Sigmoid colon (tissue), 7 donors: ENCODE measurements at places on chromosomes 11 and 22. TPM values are rescaled to one million over a fixed set of nuclear protein-coding genes. Genes with fewer than 3 reads are reported as not detected.
A peak's percentile ranks its signal among the peaks of the same experiment; 100 is the strongest.

DNA sequence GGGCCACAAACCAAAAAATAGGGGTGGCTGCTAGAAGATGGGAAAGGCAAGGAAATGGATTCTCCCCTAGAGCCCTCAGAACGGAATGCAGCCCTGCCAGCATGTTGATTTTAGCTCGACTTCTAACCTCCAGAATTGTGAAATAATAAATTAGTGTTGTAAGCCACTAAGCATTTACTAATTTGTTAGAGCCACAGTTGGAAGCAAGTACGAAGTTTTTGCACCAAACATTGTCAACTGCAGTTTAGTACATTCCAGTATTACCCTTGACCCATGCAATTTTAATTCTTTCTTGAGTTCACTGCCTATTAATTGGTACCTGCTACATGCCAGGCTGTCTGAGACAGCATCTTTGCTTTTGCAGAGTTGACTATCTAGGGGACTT is 32.2 kb downstream of the PARVA start:
- H3K36me3 ChIP-seq, result no peaks in the 10 kb centered on the region
- no peaks in the 10 kb centered on the region for H3K27me3 ChIP-seq
- H3K4me3 ChIP-seq, result peak overlapping the region; percentile 27
- H3K4me1 ChIP-seq, result peaks cover 75% of the 10 kb centered on the region
- peak overlapping the region; percentile 98 for H3K27ac ChIP-seq
- no peak for DNase-seq

GRCh38 chr11:130397780-130398179 is 30.6 kb downstream of the ADAMTS8 start:
- no peak overlapping the region for H3K4me3 ChIP-seq
- no peaks in the 10 kb centered on the region for H3K36me3 ChIP-seq
- H3K27me3 ChIP-seq, result no peaks in the 10 kb centered on the region
- no peak for DNase-seq
- peaks cover 40% of the 10 kb centered on the region for H3K4me1 ChIP-seq

DNA sequence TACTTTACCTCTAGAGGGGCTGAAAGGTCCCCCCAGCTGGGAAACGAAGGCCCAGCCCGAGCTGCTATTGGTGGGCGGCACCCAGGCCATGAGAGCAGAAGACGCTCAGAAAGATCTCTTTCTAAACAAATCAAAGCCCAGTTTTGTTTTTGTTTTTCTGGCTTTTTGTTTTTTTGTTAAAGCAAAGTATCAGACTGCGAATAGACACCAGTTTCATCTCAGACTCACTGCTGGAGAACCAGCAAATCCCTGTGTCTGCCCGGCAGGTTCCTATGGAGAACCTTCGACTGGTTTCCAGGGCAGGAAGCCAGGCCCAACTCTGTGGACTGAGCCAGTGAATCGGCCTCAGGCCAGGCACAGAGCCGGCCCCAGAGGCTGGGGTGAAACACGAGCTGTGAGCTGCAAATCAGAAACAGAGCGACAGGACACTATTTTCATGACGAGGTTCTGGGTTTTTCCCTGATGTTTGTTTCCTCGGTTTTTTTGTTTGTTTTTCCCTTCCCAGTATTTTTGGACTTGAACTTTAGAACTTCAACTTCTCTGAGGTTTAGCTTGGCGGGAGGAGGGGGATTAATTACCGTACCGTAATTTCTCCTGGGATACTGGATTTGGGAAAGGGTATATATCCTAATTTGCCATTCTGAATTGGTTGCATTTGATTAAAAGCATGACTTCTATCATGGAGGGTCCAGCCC is 16.0 kb upstream of the B4GALNT4 start:
- no peaks in the 10 kb centered on the region for H3K27me3 ChIP-seq
- H3K4me1 ChIP-seq, result peaks cover 34% of the 10 kb centered on the region
- peak; percentile 96 for DNase-seq
- peak overlapping the region; percentile 98 for H3K27ac ChIP-seq
- no peak overlapping the region for H3K4me3 ChIP-seq
- no peaks in the 10 kb centered on the region for H3K36me3 ChIP-seq

DNA sequence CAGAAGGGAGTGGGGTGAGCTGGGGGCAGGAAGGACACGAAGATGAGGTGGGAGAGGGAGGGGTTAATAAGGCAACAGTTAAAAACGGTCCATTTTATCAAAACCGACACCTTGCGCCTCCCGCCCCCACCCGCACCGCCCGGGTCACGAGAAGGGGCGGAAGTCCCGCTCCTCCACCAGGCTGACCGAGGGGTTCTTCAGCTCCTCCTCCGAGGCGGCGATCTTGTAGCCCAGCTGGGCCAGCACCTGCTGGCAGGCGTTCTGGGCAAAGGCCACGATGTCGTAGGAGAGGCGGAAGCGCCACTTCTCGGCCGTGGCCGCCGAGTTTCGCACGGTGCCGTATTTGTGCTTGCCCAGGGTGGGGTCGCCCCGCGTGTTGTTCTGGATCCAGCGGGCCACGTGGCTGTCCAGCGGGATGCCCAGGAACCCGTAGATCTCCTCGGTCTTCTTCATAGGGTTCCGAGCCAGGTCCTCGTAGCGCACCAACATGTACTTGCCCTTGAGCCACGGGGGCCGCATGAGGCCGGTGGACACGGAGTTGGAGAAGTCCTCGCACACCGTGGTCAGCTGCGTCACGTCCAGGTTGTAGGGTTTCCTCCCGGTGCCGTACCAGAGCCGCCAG is 15.8 kb downstream of the CHST1 start:
- no peak overlapping the region for H3K4me3 ChIP-seq
- H3K36me3 ChIP-seq, result no peaks in the 10 kb centered on the region
- no peaks in the 10 kb centered on the region for H3K27me3 ChIP-seq
- DNase-seq, result no peak
- H3K27ac ChIP-seq, result no peak overlapping the region

The MMP12 gene
- polyA plus RNA-seq, result 209 TPM

DNA sequence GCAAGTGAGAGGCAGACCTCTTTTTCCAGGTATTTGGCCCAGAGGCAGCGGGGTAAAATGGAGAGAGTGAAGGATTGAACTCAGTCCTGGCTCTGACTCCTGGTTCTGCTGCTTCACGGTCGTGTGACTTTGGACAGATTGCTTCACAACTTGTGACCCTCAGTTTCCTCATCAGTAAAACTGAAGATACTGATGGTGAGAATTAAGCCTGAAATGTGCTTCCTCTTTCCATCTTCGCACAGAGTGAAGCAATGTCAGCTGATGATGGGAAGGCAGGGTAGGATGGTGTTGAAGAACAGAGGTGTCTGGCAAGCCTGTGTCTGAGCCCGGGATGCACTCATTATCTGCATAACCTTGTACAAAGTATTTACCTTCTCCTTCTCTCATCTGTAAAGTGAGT is 59.0 kb downstream of the UBASH3B start:
- H3K27me3 ChIP-seq, result no peaks in the 10 kb centered on the region
- H3K36me3 ChIP-seq, result no peaks in the 10 kb centered on the region
- H3K4me1 ChIP-seq, result peaks cover 14% of the 10 kb centered on the region
- no peak for DNase-seq
- H3K4me3 ChIP-seq, result no peak overlapping the region

GRCh38 chr11:19121646-19122045 is 4.7 kb downstream of the ZDHHC13 start:
- no peak for DNase-seq
- no peaks in the 10 kb centered on the region for H3K36me3 ChIP-seq
- no peaks in the 10 kb centered on the region for H3K27me3 ChIP-seq
- H3K4me3 ChIP-seq, result no peak overlapping the region

DNA sequence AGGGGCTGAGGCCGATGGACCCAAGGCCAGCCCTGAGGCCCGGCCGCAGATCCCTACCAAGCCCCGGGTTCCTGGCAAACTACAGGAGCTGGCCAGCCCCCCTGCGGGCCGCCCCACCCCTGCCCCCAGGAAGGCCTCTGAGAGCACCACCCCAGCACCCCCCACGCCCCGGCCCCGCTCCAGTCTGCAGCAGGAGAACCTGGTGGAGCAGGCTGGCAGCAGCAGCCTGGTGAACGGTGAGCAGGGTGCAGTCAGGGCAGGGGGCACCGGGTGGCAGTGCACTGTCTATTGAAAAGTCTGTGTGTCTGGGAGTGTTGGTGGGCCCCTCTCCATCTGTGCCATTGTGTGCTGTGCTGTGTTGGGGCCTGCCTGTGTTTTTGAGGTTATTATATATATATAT is 16.1 kb downstream of the MICALL1 start:
- peaks cover 36% of the 10 kb centered on the region for H3K4me1 ChIP-seq
- no peak for DNase-seq
- H3K4me3 ChIP-seq, result no peak overlapping the region
- H3K27ac ChIP-seq, result no peak overlapping the region

DNA sequence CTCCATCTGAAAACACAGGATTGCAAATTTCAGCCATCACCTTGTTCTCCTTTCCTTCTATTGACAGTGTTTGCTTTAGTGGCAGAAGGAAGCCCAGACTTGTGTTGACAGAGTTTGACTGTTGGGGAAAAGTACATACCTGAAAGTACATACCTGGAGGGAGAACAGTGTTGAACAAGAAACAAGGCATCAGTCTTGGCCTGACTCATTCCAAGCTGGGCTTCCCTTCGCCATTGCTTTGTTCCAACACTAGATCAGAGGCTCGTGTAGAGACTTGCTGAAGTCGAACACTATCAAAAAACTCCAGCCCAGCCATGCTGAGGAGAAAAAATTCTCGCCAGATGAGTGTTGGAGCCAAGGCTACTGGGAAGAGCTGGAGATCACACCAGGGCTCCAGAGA is 133.4 kb downstream of the BBOX1 start:
- no peaks in the 10 kb centered on the region for H3K27me3 ChIP-seq
- H3K36me3 ChIP-seq, result no peaks in the 10 kb centered on the region
- no peaks in the 10 kb centered on the region for H3K4me1 ChIP-seq
- no peak overlapping the region for H3K27ac ChIP-seq
- H3K4me3 ChIP-seq, result no peak overlapping the region

DNA sequence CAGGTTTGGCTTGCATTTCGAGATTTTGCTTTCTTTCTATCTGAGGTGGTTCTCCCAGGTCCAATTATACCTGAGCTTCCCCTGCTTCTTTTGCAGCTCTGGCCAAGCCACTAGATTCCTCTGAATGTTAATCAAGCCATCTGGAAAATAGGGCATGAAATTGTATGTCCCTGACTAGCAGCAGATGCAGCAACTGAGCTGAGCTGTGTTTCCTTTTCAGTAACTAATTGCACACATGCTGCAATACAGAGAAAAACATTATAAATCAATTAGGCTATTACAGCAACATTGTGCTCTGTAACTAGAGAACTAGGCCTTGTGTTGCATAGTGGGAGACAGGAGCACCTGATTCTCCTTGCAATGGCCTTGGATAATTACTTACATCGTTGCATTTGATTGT is 408.3 kb downstream of the ETS1 start:
- H3K36me3 ChIP-seq, result no peaks in the 10 kb centered on the region
- H3K4me1 ChIP-seq, result no peaks in the 10 kb centered on the region
- no peak overlapping the region for H3K27ac ChIP-seq
- no peak for DNase-seq
- H3K27me3 ChIP-seq, result no peaks in the 10 kb centered on the region

The OR8D4 gene
- polyA plus RNA-seq, result not detected

- no peaks in the 10 kb centered on the region for H3K4me1 ChIP-seq
- peak overlapping the region; percentile 76 for H3K4me3 ChIP-seq
- H3K27ac ChIP-seq, result peak overlapping the region; percentile 99
- no peak for DNase-seq
- H3K36me3 ChIP-seq, result no peaks in the 10 kb centered on the region
Measured at GRCh38 chr11:10931761-10932670, 74.2 kb upstream of the ZBED5 start.

The KCNK4 gene
- polyA plus RNA-seq, result not detected

DNA sequence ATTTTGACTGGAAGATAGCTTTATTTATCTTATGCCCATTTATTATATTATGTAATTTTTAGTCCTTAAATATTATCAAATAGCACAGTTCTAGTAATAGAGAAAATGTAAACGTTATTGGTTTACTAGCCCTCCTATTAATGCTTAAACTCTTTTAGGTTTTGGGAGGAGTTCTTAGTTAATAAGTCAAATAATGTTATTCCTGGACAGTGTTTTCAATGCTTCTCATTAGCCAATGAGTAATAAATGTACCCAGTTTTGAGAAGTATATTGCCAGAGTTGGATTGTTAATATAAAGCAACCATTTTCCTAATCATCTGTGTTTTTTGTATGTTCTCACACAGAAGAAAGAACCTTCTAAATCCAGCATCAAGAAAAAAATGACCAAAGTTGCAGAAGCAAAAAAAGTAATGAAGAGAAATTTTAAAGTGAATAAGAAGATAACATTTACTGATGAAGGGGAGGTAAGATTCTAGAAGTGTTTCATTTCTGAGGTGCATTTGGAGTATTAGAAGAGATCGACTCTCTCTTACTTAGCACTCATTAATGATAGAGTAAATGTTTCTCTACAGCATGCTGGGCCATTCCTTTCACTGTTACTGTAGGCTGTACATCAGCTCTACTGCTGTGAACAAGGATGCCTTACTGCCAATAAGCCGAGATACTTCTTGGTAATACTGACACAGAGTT is 173.4 kb downstream of the DDX10 start:
- no peaks in the 10 kb centered on the region for H3K4me1 ChIP-seq
- no peak for DNase-seq
- H3K27ac ChIP-seq, result no peak overlapping the region
- H3K27me3 ChIP-seq, result no peaks in the 10 kb centered on the region
- H3K36me3 ChIP-seq, result peaks cover 9% of the 10 kb centered on the region

GRCh38 chr11:27370374-27370773 is 7.4 kb upstream of the CCDC34 start:
- H3K27me3 ChIP-seq, result no peaks in the 10 kb centered on the region
- no peak overlapping the region for H3K27ac ChIP-seq
- H3K36me3 ChIP-seq, result peaks cover 5% of the 10 kb centered on the region
- no peak for DNase-seq

The HPX gene
- polyA plus RNA-seq, result 0.69 TPM

The BAIAP2L2 gene
- polyA plus RNA-seq, result 48.7 TPM

DNA sequence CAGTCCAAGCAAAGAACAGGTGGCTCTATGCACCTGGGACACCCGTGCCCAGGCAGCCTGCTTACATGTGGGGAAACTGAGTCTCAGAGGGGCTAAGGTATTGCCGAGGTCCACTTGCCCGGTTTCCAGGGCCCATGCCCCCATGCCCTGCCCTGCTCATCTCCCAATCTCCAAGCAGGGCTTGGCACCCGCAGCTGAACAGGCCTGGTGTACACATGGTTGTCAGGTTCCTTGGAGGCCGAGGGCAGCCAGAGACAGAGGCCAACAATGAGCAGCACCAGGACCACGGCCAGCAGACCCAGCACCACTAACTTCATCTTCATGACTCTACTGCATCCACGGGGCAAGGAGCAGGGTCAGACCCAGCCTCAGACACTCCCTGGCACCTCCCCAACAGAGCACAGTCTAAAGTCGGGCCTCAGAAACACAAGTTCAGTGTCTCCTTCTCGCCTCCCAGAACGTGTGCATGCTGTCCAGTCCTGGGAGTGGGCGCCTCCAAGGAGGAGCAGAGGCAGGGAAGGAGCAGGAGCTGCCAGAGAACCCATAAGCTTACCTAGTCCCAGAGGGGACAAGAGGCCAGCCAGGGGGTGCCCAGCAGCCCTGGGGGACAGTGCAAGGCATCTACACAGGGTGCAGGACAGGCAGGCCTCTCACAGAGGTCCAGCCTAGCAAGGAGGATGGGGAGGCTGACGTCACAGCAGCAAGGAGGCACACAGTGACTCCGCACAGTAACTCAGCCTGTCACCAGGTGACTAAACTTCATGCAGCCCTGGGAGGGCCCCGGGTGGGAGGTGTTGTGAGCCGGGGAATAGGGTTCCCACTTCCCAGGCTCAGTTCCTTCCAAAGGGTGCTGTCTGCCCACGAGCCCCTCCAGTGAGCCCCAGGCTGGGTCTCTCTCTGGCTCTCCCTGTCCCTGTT is 20.2 kb upstream of the RGL4 start:
- no peaks in the 10 kb centered on the region for H3K27me3 ChIP-seq
- peak; percentile 50 for DNase-seq
- H3K4me1 ChIP-seq, result no peaks in the 10 kb centered on the region
- no peak overlapping the region for H3K4me3 ChIP-seq
- H3K27ac ChIP-seq, result no peak overlapping the region
